ENCODE measurements at places on chromosomes 5 and 9.

DNA sequence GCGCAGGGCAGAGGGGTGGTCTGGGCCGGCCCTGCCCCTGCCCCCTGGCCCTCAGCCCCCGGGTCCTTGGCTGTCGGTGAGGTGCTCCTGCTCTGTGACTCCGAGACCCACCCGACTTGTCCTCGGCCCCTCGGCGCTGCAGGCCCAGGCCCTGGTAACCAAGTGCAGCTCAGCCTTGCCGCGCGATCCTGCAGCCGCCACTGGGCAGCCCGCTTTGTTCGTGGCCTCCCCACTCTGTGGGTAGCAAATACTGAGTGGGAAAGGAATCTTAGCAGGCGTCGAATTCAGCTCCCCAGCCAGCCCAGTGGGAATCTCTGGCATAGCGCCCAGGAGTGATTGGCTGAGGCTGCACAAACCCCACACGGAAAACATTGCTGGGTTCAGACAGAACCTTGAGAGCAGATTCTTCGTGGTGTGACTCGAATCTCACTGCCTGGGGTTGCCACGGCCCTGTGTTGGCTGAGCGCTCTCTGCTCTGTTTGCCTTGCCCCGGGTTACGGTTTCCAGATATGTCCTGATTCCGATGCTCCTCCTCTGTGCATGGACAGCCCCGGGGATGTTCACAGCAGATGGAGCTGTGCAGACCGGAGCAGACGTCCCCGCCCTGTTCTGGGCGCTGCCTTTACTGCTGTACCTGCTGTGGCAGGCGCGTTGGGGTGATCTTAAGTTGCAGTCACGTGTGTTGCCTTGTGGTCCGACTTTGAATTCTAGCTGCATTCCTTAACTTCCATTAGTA is 13.4 kb upstream of the EXOC3 start:
- DNase-seq, result no peak

DNA sequence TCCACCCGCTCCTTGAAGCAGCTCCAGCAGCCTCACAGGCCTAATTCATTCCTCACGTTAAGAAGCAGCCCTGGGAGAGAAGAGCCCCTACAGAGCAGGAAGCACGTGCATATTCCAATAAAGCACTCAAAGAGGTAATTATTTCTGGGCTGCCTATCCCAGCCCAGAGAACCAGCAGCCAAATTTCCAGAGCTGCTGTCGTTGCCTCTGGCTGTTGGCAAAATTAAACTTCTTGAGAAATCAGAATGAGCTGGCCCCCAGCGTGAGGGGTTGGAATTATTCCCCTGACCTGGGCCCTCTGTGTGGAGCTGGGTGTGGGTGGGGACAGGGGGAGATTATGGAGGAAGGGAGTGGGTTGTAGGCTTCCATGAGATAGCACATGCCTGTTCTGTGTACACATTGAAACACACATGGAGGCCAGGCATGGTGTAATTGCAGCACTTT is 86.8 kb upstream of the HSPA9 start:
- DNase-seq, result no peak

DNA sequence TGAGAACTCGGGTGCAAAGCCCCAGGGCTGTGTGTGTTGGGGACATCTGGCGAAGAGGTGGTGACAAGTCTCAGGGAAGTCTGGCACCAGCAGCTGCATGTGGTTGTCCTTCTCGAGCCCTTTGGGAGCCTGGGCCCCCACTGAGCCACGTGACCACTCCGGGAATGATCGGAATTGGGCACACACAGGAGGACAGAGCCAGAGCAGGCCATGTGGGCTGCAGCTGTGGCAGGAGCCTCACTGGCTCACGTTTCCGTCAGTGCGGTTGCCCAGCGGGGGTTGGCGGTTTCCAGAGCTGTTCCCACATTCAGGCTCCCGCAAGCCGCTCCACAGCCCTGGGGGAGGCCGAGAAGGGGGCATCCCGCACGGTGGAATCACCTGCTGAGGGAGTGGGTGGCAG is 6.8 kb upstream of the CEL start:
- no peak for DNase-seq

DNA sequence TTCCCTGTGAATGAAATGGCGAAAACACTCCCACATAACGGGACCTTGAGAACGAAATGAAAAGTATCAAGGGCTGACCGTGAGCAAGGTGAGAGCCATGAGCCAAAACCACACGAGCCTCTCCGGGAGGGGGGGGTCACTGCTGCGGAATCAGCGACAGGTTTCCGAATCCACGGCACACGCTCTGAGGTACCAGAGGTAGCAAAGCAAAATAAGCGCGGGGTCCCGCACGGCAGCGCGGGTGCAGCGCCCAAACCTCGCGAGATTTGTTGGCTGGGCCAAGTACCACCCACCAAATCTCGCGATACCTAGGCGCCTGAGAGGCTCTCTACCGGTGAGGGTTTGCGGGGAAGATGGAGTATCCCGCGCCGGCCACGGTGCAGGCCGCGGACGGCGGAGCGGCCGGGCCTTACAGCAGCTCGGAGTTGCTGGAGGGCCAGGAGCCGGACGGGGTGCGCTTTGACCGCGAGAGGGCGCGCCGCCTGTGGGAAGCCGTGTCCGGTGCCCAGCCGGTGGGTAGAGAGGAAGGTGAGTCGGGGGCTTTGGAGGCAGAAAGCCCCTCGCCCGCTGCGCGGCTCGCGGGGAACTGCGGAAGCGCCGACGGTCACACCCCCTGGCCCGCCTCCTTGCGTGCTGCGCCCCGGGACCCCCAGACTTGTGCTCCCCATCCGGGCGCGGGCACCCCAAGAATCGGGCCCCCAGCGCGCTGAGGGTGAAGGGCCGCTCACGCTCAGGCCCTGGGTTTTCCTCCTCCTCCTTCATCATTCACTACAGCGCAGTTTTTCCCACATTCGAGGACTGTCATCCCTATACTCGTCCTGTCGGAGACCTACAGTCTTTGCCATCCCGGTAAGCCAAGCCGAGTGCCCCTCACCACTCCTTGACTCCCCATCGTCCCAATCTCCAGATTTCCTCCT is at the start of gene ZNF346:
TSS of gene ZNF346 (plus strand) at position 311 of the 917 bp plus-strand sequence. CDS start at position 354, 43 bp downstream.
- DNase-seq, result peak; percentile 57

All from SIG-M5 (cell line).